ENCODE measurements at places on chromosomes 1 and 21.
A peak's percentile ranks its signal among the peaks of the same experiment; 100 is the strongest.

DNA sequence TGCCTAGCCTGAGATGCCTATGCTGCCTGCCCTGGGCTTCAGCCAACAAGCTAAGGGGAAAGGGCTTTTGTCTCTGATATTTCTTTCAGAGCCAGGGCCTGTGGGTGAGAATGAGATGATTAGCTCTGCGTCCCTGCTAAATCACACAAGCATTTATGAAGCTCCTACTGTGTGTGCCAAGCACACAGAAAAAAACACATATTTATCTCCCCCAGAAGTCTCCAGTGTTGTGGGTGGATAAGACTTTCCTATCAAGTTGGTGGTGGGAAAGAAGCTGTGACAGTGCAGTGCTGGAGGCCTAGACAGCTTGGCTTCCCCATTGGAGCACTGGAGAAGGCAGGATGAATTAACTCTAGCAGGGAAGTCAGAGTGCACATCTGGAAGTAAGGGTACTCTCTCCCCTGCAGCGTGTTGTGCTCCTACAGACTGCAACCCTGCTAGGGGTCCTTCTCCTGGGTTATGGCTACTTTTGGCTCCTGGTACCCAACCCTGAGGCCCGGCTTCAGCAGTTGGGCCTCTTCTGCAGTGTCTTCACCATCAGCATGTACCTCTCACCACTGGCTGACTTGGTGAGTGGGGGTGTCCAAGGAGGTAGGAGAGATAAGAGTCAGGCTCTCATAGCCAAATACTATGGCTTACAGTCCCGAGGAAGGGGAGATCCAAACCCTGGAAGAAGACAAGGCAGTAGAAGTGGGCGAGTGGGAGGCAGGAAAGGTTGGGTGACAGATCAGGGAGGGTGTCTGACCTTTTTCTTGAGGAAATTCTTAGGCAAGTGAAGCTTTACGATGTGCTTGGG is 1.7 kb downstream of the SLC50A1 start:
- no peak for DNase-seq

DNA sequence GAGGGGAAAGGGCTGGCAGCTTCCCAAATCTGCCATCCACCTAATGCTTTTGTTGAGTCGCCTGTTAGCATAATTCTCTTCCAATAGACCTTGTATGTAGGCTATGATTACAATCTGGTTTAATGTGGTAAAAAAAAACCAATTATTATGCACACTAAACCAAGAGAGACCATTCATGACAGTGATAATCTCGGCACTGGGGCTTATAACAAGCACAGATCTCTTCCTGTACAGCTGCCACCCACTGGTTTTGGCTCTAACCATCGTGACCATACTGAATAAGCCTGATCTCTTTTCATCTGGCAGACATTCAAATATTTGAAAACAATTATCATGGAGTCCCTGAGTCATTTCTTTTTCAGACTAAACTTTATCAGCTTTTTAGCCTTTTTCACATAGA is 12.0 kb upstream of the SYT14 start:
- DNase-seq, result no peak

DNA sequence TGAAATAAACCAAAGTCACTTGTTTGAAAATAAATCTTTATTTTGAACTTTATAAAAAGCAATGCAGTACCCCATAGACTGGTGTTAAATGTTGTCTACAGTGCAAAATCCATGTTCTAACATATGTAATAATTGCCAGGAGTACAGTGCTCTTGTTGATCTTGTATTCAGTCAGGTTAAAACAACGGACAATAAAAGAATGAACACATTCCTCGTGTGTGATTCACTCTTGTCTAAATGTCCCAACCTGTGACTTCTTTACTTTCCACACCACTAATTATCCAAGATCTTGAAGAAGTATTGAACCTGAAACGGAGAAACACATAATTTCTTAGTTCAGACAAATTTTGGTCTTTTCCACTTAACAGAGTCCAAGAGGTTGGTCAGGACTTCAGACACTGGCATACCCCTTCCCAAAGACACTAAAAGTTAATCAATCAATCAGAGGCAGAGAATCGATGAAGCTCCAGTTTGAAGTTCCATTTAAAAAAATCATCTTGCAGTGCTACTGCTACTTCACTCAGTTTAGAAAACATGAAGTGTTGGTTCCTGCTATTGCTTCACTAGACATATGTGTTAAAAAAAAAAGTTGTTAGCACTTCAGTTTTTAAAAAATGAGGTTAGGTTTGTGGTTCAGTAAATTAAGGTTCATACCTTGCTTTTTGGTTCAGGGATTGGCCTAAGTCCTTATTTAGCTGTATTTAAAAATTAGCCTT is 26.2 kb downstream of the ATP1B1 start:
- DNase-seq, result no peak

- no peak for DNase-seq
Measured at GRCh38 chr1:54109129-54110090, 43.4 kb downstream of the CDCP2 start.

GRCh38 chr21:42750737-42751530 is 97.5 kb downstream of the PDE9A start:
- DNase-seq, result no peak

DNA sequence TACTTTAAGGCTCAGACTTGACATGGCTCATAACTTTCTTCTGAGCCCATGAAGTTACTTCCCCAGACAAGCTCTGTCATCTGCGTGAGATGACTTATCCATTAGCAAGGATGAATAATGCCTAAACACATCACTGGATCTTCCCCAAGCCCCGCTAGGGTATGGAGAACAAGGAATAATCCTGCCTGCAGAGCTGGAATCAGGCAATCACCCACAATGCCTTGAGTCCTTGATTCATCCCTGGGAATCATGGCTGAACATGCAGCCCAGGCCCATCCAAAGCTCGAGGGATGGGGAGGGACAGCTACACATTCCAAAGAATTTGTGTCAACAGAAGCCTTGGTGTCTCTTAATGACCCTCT is 131.7 kb downstream of the PSMG1 start:
- no peak for DNase-seq

DNA sequence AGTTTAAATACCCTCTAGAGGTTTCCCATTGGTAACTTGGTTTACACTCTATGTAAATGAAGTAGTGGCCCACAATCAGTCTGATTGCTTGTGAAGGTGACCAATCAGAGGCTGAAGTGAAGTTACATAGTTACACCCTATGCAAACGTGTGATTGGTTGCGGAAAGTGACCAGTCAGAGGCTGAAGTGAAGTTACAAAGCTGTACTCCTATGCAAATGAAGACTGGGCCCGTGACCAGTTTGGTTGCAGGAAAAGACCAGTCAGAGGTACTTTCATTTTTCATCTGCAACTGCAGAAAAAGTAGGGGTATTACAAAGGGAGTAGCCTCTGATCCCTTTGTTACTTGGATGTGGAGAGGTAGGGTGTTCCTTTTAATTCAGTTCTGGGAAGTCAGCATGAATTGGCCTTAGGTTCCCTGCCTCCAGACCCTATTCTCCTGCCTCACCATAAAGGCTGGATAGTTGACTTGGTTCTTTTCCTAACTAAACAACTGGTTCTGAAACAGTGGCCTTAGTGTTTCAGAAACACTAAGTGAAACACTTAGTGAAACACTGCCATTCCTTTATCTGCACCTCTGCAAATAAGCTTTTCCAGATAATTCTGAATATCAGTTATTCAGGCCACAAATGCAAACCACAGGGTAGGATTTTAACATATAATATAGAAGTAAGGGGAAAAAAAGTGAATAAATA is 39.3 kb downstream of the MAGI3 start:
- no peak for DNase-seq

- DNase-seq, result no peak
Measured at GRCh38 chr1:220166853-220167252, 72.9 kb downstream of the IARS2 start.

DNA sequence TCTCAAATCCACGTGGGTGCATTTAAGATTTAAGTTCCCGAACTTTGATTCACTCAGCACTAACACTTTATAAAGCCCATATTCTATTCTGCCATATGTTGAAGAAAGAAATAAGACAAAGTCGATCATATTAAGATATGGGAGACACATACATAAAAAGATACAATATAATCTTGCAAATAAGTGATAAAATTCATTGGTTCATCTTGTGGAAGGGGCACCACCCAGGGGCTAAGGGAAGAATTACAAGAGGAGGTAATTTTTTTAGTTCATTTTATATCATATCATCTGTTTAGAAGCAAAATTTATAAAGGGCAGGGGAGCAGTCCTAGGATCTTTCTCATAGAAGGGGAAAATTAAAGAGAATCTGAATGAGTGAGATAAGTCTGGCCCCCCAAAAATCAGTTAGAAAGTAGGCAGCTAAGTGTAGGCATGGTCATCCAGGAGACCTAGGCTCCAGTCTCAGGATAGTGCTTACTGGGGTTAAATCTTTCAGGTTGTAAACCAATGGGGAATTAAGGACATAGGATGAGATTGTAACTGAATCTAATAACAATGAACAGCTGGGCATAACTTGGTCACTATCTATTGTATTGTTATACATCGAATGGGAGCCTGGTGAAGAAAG is 124.2 kb upstream of the L1TD1 start:
- no peak for DNase-seq

- DNase-seq, result no peak
Measured at GRCh38 chr1:206770531-206771337, at the start of gene IL19. Gene IL19, plus strand, starts transcription at chr1:206770773. Its CDS starts 65,890 bp downstream, at chr1:206836663.

- peak; percentile 83 for DNase-seq
Measured at GRCh38 chr1:54406339-54407153, at the start of gene SSBP3. Gene SSBP3, minus strand, starts transcription at chr1:54406394.

DNA sequence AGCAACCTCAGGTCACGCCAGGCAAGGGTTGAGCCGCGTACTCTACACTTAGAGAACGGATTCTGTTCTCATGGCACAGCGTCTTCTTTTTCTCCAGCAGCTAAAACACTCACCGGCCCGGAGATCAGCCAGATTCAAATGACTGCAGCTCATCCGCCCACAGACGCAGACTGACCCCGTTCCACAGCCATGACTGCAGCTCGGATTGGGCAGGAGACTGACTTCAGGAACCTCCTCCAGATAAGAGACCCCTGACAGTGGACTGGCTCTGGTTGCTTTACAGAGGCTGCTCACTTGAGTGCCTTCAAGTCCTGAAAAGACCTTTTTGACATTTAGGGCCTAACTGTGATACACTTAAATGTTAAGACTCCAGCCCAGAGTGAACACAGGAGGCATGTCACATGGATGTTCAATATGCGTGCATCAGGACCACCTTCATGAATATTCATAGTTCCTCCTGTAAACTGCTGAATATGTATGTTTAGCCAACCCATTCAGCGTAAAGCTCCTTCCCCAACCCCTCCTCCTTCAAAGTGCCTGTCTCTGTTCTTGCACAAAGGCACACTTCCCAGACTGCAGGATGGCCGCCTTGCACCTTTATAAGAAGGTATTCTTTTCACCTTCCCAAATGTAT is 42.6 kb downstream of the BACE2 start:
- DNase-seq, result no peak

DNA sequence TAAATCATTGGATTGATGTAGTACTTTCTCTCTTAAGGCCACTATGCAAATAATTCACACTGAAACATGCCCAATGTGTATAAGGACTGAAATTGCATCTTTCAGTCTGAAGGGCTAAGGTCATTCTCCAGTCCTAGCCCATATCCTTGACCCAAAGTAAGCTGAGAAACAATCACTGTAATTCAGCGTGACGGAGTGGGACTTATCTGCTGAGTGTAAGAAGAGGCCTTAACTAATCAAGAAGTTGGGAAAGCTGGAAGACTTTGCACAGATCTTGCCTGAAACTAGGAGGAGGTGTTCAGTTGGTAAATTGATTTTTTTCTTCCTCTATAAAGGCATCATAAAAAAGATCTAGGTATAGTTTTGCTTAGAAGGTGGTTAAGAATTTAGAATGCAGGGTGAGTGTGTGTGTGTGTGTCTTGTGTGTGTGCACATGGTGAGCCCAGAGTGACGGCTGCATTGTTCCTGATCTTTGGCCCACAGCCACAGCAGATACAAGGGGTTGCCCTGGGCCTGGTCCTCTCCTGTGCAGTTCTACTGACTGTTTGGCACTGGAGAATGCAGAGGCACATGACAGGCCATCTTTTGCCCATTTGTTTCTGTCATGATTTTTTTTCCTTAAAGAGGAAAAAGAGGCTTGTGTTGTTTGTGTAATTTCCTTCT is 13.3 kb upstream of the PPP2R5A start:
- DNase-seq, result no peak

DNA sequence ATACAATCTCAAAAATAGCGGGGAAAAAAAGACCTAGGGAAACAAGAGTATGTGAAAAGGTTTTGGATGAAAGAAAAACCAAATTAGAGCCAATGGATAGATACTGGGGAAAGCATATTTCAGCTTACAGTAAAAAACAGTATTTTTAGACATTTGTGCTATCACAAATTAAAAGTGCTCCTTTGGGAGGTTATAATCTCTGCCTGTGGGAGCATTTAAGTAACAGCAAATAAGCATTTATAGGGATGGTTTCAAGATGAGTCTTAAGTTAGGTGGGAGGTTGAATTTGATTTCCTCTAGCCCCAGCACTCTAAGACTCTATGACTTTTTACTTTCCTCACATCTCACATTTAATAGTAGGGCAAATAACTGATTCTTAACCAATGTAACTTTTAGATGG is 79.6 kb upstream of the SLFNL1 start:
- no peak for DNase-seq

- no peak for DNase-seq
Measured at GRCh38 chr1:38559446-38560165, 300.0 kb downstream of the RRAGC start.

DNA sequence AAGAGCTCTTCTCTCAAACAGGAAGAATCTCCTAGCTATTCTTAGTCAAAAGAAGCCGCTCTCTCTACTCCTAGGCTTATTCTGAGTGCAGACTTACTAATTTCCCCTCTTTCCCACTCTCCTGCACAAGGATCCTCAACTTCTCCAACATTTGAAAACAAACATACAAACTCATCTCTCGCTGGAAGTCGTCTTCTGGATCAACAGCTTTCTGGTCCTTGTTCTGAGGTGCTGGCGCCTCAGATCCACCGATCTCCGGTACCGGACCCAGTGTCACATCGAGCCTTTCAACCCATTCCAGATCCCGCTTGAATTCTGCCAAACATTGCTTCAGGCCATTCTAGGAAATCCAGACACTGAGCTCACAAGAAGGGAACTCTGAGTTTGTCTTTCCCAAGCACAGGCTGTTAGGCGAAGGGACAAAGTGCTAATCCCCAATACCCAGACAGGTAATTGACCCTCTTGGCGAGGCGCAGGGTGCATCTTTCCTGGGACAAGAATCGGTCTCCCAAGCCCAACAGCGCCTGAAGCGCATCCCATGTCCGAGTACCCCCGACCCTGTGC is 696 bp downstream of the EBNA1BP2 start:
- DNase-seq, result no peak

DNA sequence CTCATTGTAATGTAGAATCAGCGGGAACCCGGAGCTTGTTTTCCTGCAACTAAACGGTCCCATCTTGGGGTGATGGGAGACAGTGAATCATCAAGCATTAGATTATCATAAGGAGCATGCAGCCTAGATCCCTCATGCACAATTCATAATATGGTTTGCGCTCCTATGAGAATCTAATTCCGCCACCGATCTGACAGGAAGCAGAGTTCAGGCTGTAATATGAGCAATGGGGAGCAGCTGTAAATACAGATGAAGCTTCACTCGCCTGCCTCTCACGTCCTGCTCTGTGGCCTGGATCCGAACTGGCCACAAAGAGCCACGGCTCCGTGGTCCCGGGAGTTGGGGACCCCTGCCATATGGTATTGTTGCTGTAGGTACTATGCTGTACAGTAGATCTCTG is 1.6 kb downstream of the IFI44 start:
- no peak for DNase-seq

- no peak for DNase-seq
Measured at GRCh38 chr1:209585197-209585596, 1.7 kb downstream of the CAMK1G start.
